NCI-H2081 (cell line): ENCODE measurements at places on chromosomes 12 and 14.
A peak's percentile ranks its signal among the peaks of the same experiment; 100 is the strongest.

- DNase-seq = no peak
Measured at GRCh38 chr14:20630340-20631022, 11.0 kb downstream of the OR6S1 start.

DNA sequence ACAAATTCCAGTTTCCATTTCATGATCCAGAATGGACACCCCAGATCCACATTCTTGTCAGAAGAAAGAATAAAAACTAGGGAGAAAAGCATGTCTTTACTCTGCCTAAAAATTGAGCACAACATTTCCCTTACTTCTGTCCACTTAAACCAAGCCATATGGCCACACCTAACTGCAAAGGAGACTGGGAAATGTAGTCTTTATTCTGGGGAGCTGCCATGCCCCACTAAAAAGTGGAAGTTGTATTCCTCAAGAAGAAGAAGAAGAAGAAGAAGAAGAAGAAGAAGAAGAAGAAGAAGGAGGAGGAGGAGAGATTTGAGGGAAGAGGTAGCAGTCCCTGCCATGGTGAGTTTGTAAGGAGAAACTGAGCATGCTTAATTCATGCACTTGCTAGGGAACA lies 84.5 kb downstream of the GPR65 start:
- no peak for DNase-seq

DNA sequence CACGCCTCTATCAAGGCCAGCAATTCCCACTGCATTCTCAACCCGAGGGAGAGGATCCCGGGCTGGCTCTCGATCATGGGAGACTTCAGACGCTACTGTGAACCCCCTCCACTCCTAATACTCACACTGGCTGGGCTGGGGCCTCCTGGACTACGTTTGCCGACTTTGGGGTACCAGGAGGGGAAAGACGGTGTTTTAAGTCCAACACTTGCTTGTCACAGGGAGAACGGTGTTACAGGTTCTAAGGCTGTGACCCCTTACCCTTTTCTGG lies 463 bp downstream of the NACA start:
- no peak for DNase-seq

DNA sequence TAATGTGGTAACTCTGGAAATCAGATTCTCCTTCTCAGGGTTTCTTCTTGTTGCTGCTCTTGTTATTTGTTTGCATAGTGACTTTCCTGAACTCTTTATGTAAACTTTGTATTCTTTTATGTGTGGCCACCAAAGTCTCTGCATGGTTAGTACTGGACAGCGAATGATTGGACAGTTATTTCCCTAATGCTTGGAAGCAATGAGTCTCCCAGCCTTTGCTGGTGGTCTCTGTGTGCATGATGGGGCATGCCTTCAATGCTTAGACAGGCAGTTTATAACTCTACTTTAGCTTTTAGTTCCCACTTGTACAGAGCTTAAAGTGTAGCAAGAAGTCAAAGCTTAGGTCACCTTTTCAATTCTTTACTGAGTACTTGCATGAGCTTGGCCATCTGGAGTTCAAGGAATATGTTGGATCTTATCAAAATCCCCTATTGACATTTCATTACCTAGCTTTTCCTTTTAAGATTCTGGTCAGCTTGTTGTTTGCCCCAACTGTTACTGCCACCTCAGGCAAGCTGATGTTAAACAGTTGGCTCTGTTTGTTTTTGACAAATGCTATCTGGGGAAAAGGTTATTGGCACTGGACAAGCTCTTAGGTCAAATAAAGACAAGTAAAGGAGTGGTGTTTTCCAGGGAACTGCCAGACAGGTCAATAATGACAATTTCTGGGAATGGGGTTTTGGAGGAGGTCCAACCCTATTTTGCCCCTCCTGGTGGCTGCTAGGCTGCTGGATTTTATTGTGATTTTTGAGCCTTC lies 12.3 kb downstream of the CCDC91 start:
- no peak for DNase-seq

DNA sequence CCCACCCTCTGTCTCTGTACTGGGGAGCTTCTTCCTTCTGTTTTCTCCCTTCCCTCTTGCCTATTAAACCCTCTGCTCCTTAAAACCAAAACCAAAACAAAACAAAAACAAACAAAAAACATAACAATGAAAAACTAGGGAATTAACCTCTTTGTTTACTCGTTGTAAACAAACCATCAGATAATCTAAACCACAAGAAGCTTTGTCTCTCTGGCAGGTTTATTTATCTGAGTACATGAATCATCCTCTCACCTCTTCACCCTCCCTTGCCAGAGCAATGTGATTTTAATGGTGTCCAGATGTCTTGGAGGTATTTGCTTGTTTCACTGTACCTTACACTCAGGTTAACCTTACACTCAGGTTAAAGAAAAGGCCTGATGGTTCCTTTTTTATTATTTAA lies 66.1 kb downstream of the DYRK2 start:
- peak; percentile 19 for DNase-seq

DNA sequence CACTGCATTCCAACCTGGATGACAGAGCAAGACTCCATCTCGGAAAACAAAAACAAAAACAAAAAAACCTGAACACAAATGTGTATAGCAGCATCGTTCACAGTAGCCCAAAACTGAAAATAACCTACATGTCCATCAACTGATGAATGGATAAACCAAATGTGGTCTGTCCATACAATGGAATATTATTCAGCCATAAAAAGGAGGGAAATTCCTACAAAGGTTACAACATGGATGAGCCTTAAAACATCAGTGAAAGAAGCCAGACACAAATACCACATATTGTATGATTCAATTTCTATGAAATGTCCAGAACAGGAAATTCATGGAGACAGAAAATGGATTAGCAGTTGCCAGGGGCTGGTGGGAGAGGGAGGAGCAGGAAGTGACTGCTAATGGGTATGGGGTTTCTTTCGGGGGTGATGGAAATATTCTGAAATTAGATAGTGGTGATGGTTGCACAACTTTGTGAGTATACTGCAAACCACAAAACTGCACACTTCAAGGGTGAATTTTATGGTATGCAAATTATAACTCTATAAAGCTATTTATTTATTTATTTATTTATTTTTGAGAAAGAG lies 4.0 kb downstream of the MYL2 start:
- DNase-seq = no peak

GRCh38 chr12:75505706-75506312 lies 5.6 kb downstream of the KRR1 start:
- no peak for DNase-seq

GRCh38 chr14:85357120-85357519 lies 172.8 kb upstream of the FLRT2 start:
- no peak for DNase-seq

DNA sequence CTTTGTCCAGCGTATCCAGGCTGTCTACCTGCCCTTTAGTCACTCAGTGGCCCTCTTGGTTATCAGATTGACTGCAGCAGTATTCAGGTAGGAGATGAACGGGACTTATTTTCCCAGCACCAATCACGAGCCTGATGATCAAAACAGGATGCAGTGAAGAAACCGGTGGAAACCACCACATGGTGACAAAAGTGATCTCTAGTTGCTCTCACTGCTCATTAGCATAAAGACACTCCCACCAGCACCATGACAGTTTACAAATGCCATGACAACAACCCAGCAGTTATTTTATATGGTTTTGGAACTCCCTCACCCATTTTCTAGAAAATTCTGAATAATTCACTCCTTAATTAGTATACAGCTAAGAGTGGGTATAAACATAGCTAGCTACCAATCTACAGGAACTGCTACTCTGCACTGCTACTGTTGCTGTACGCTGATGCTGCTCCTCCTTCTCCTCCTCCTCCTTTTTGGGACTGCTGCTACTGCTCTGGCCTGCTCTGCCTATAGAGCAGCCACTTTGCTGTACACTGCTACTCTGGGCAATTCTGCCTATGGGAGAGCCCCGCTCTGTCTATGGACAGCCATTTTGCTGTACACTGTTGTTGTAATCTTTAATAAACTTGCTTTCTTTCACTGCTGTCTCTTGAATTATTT lies 142.5 kb upstream of the SSTR1 start:
- DNase-seq = no peak

DNA sequence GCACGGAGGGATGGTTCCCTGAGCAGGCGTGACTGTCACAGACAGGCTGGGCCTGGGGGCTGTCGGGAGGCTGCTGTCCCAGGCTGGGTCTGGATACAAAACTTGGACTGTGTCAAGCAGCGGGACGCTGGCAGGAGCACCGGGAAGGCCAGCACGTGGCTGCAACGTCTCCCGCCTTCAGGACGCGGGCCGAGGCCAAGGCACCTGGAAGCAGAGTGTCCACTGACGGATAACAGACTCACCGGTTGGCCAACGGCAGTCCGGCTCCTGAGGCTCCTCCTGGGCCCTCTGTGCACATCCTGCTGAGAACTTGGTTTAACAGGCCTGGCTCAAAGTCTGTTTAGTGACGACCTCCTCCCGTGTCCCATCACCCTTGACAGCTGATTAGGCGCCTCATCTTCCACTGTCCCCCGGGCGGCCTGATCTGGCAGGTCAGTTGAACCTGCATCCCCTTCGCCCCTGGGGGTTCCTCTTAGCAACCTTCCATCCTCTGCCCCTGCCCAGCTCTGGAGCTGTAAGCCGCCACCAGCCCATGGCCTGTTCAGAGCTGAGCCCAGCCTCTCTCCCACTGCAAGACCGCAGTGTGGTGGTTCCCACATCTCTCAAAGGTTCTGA lies 2.5 kb downstream of the XRCC3 start:
- no peak for DNase-seq

- DNase-seq = no peak
Measured at GRCh38 chr12:49348781-49349180, 2.1 kb downstream of the DNAJC22 start.

- no peak for DNase-seq
Measured at GRCh38 chr14:89870316-89870715, 84.2 kb downstream of the EFCAB11 start.

GRCh38 chr12:3897371-3897971 lies 24.3 kb upstream of the PARP11 start:
- DNase-seq = no peak

GRCh38 chr12:127393465-127393864 lies 873.5 kb upstream of the TMEM132C start:
- DNase-seq = no peak

DNA sequence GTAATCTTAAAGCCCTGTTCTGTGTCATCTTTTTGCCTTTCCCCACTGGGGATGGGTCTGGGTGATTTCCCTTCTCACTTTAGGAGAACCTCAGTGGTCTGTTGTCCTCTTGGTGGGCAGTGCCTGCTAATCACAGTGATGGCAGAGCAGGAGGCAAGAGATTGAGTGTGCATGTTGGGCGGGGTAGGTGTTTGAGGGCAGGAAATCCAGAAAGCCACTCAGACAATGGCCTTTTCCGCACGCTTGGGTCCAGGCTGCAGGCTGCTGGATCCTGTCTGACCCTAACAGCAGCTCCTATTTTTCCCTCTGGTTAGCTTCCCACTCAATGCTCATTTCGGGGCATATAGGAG lies 13.7 kb upstream of the ITGA5 start:
- DNase-seq = no peak

- no peak for DNase-seq
Measured at GRCh38 chr14:42192738-42193653, 586.3 kb downstream of the LRFN5 start.

DNA sequence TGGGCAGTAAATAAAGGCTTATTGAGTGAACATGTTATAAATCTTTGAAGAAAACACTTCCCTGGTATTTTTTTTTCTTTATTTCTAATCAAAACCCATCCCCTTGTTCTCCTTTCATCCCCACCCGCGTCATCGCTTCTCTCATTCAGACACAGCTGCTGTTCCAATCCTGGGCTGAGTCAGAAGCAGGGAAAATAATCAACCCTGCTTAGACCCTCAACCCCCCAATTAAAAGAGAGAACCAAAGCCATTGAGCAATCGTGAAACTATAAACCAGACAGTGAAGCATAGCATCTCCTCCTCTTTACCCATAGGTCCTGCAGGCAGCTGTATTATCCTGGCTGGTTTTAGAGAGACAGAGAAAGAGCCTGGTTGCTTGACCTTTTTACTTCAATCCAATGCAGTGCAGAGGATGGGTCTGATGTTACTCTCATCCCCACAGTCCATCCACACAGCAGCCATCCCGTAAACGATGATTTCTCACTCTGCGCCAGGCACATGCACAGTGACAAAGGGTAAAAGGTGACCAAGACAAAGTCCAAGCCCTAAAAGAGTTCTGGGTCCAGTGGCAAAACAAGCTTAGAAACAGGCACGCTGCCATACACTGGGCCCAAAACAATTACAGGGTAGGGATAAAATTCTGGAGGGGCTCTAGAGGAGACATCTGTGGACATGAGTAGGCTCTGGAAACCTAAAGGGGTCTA lies 238.3 kb downstream of the GALC start:
- DNase-seq = no peak

GRCh38 chr14:103000291-103000921 lies 56.9 kb downstream of the CDC42BPB start:
- DNase-seq = no peak

DNA sequence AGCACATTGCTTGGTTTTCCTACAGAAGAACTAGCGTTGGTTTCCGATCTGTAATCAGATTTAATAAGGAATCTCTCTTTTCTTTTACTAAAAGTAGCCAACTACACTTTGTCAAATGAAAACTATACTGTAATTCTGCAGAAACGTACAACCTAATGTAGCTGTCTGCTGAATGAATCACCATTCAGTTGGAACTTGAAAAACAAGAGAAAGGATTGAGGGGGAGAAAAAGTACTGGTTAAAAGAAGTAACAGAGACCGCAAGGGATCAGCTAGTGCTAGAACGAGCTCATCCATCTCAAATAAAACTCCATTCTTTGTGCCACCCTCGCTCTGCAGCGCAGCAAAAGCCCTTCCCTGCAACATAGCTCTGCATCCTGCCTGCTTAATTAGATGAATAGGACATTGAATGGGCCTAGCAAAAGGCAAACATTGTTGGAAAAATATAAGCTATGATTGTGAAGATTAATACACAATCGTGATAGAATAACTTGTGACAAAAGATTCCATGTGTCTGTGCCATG lies 2.6 kb downstream of the GARIN2 start:
- no peak for DNase-seq

DNA sequence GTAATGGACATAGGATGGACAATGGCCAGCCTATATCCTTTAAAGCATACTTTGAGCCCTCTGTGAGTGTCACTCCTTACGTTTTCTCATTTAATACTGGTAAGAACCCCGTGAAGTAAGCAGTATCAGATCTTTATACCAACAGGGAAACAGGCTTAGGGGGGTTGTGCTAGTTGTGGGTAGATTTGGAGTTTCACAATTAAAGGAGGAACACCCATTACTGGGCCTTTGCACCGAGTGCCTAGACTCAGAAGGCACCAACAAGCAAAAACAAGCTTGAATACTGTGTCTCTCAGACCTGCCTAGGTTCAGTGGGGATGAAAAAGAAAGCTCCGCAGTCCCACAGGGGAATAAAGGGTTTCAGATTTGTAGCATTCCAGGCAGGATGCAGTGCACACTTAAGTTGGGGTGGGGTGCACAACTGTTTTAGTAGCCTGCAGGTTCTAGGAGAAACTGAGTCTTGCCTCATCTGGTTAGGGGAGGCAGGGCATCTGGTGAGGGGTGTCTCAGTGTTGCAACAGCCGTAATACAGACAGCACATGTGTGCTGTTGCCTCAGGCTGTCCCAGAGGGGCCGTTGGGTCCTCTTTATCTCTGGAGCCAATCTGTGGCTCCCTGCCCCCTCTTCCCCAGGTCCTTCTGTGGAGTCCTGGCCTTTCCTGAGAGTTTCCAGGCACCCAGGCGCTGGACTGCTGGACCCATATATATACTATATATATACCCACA lies 51.2 kb downstream of the IRAK3 start:
- no peak for DNase-seq

- DNase-seq = no peak
Measured at GRCh38 chr12:50090391-50090790, 5.2 kb downstream of the SMARCD1 start.
